ENCODE measurements at places on chromosomes 13 and 19.

- no peak for DNase-seq
These were observed 109.5 kb downstream of the ZNF675 start for GRCh38 chr19:23577501-23577900.

GRCh38 chr13:58434943-58435342 is 803.4 kb downstream of the PCDH17 start:
- no peak for DNase-seq

DNA sequence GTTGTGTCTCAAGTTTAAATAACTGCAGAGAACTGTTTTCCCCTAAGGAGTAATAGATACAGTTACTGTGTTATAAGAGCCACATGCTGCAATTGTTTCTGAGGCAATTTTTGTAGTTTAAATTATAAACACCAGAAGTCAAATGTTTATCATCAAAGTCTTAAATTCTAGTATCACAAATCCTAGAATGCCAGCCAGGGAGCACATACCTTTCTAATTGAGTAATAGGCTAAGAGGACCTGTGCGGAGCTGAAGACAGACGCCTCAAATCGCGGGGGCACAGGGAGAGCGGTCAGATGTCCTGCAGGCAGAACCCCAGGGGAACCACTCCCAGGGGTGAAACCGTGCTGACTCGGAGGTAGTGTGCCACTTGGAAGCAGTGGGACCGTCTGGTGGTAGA is 65.2 kb upstream of the TNFRSF19 start:
- no peak for DNase-seq

GRCh38 chr13:21846605-21847004 is 175.7 kb downstream of the FGF9 start:
- DNase-seq, result no peak

- DNase-seq, result no peak
These were observed 472.2 kb downstream of the TDRD3 start for GRCh38 chr13:60869225-60869624.

- no peak for DNase-seq
These were observed 590.8 kb downstream of the LMO7 start for GRCh38 chr13:76226941-76227340.

DNA sequence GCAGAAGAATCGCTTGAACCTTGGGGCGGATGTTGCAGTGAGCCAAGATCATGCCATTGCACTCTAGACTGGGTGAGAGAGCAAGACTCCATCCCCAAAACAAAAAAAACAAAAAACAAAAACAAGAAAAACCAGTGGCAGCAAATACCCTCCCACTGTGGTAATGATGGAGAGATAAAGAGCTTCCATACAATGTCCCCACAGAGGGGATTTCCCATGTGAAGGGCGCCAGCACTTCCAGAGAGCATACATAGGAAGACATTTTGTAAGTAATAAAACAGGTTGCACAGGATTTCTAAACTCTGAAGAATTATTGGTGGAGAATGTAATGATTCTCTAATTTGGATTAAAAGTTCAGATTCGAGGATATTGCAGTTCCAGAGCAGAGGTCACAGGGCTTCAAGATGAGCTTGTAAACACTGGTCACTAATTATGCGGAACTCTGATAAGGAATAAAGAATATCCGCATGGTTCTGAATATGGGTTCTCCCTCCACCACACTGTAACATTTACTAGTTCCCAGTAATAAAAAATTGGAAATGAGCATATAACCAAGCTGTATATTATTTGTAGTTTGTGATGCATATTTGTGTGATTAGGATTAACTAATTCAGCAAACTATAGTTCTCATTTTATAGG is 290.1 kb upstream of the SLC10A2 start:
- no peak for DNase-seq

GRCh38 chr13:106230450-106230849 is 305.0 kb downstream of the EFNB2 start:
- DNase-seq, result no peak

DNA sequence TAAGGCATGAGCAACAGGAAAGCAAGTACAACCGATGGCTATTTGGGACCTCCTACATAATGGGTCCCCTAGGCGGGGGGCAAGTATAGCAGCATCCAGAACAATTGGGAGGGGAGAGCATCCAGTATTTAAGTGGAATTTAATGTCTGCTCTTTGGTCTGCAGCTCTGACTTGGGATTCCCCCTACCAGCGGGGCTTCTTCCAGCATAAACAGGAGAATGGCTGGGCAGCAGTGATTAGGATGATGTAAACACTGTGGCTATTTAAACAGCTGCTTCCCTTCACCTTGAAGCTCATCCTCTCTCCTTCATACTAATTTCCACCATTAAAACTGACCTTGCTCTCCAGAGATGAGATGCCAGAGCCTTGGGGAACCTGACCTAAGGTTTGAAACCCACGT is 73.9 kb upstream of the OXGR1 start:
- DNase-seq, result no peak

DNA sequence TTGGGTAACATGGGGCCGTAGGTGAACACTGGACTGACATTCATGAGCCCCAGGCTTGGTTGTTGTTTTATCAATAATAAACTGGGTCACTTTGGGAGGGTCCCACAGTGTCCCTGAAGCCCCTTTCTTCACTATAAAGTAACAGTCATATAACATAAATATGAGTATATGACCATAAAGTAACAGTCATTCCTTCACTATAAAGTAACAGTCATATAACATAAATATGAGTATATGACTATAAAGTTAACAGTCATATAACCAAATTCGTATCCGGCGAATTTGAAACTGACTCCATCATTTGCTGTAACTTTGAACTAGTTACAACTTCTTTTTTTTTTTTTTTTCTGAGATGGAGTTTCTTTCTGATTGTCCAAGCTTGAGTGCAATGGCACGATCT is 210.3 kb downstream of the KATNAL1 start:
- no peak for DNase-seq

DNA sequence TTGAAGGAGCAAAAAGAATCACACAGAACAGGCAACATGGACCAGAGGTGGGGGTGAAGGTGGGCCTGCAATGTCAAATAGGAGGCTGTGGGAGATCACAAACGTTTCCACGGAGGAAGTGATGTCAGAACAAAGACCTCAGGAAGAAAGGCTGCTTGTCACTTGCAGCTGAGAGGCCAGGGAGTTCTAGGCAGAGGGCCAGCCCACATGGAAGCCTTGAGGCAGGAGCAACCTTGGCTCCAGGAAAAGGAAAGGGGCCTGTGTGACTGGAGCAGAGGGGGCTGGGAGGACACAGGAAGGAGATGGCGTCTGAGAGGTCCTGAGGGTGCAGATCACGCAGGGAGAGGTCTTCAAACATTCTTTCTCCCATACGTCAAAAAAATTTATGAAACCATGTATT is 16.3 kb downstream of the ZNF160 start:
- no peak for DNase-seq

GRCh38 chr19:28632371-28633080 is 580.4 kb downstream of the UQCRFS1 start:
- no peak for DNase-seq

DNA sequence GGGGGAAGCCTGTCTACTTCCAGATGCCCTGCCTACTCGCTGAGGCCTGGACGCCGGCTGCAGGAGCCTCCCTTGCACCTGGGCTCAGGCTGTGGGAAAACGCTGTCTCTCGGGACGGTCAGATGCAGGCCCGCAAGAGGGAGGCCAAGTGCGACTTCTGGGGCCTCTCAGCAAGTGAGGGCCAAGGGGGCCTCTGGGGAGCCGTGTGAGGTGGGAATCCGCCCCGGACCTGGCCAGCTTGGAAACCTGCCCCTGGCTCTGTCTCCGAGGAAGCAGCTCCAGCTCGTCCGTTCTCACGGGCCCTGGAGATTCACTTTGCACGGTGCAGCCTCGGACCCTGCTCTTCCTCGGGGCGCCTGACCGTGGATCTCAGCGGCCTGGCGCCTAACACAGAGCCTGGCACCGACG is 11.4 kb upstream of the CRTC1 start:
- no peak for DNase-seq

GRCh38 chr19:16435238-16435917 is 36.4 kb downstream of the EPS15L1 start:
- DNase-seq, result no peak

DNA sequence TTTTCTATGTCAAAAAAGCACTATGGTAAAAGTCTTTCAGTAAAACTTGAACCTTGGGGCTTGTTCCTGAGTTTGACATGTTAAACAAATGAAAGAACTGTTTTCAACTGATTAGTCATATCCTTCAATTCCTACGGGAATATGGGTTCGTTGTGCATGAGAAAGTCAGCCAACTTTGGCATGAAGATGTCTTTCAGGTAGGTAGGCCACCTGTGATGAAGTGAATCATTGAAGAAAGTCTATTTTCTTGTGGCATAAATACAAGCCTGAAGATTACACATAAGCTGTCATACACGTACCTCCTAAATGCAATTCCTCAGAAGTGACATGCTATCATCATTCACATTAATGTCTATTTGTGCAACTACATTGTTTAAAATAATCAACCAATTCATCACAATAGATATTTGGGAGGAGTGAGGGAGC is 513.0 kb downstream of the IRS2 start:
- no peak for DNase-seq

DNA sequence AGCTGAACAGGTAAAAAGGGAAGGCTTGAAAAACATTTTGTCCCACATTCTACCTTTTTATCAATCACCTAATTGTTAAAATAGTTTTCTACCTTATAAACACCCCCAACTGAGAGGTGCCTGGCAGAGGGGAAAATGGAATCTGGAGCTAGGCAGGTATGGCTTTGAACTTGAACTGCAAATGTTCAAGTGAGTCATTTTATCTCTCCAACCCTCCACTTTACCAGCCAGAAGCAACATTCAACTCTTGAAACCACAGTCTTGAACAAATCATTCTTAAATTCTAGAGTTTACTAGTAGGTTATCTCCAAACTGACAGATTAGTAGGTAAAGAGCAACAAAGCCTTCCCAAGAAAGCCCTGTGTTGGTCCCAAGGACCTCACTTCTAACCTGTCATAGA is 116.9 kb downstream of the ABCC4 start:
- DNase-seq, result no peak

DNA sequence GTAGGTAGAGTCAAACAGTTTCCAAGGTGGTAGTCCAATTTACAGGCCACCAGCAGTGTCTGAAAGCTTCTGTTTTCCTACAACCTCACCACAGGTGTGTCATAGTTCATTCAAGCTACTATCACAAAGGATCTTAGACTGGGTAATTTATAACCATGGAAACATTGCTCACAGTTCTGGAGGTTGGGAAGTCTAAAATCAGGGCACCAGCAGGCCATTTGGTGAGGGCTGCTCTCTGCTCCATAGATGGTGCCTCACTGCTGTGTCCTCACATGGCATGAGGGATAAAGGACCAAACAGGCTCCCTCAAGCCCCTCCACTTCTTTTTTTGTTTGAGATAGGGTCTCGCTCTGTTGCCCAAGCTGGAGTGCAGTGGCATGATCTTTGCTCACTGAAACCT is 60.6 kb downstream of the ING1 start:
- DNase-seq, result no peak

DNA sequence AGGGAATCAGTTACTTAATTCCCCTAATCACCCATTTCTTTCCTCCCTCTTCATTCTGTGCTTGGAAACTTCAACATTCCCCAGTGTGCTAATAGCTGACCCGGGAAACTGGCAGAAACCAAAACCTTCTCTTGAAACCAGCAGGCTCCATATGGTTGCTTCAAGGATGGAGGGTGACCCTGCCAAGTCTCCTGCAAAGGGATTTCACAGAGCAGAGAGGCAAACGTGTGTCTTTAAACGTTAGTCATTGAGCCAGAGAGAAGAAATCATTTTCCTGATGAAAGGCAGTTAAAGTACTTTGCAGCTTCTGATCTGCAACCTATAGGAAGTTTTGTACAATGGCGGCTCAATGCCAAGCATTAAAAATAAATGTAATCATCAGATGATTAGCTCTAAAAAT is 220.9 kb downstream of the POU4F1 start:
- DNase-seq, result no peak

GRCh38 chr19:22882797-22883196 is 50.7 kb downstream of the ZNF723 start:
- peak; percentile 31 for DNase-seq

- no peak for DNase-seq
These were observed 10.8 kb downstream of the RCN3 start for GRCh38 chr19:49538643-49539042.

- DNase-seq, result no peak
These were observed 204.4 kb upstream of the SERP2 start for GRCh38 chr13:44169018-44169911.

DNA sequence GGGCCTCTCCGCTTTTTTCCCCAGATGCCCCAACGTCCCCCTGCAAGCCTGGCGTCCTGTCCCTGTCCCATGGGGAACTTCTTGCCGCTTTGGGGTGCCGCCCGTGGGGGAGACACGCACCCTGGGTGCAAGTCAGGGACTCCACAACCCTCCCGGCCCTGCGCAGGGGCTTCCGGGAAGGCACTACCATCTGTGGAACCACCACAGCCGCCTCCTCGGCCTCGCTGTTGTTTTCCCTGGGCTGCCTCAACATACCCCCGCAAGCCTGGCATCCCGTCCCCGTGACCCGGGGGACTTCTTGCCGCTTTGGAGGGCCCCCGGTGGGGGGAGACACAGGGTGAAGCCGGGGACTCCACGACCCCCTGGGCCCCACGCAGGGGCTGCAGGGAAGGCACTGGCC is 238.4 kb downstream of the TUBA3C start:
- no peak for DNase-seq

DNA sequence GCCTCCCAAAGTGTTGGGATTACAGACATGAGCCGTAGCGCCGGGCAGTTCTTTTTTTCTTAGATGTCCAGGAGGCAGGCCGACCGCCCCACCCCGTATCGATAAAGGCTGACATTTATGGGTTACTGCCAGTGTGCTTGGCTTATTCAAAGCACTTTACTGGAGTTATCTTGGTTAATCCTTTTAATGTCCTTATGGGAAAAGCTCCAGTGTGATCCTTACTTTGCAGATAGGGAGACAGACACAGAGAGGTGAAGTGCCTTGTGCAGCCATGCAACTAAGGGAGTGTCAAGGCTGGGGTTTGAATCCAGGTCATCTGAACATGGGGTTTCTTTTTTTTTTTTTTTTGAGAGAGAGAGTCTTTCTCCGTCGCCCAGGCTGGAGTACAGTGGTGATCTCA is 19.2 kb downstream of the NCAN start:
- no peak for DNase-seq

DNA sequence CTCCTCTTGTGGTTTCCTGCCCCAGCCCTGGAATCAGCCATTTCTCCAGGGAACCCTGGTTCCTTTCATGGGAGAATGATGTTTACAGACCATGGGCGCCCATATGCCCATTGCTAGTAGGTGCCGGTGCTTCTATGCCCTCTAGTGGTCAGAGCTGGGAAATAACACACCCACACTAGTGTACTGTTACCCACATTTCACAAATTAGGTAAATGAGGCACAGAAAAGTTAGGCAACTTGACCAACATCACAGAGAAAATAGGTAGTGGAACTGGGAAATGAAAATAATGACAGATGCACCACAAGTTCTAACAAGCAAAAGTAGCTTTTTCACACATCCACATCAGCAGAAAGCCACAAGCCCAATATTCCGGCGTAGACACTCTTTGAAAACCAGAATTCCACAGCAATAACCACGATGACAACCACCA is 1.3 kb upstream of the CEACAM3 start:
- DNase-seq, result peak; percentile 63

DNA sequence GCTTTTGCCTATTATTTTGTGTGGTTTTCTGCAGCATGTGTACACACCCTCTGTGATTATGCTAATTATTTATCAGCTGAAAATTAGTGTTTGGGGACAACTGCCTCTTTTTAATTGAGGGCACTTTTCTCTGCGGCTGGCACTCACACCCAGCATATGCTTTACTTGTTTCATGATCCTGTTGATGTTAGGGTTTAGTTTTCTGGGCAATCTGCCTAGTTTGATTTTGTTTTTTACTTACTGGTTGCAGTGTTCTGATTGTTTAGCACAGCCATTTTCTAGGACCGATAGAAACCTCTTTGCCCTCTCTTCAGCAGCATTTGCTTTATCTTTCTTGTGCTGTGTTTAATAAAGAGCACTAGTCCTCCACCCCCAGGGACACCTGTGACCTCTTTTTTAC is 161.6 kb downstream of the PAN3 start:
- DNase-seq, result no peak

All from inflammatory macrophage treated with lipopolysaccharide for 1 hour (primary cell).